Immature natural killer cell (primary cell): ENCODE measurements at places on chromosomes 13 and 19. TPM values are rescaled to one million over a fixed set of nuclear protein-coding genes. Genes with fewer than 3 reads are reported as not detected.
A peak's percentile ranks its signal among the peaks of the same experiment; 100 is the strongest.

The ZNF850 gene
- polyA plus RNA-seq: 0.22 TPM

The IL11 gene
- not detected for polyA plus RNA-seq

The OSCAR gene
- polyA plus RNA-seq: not detected

The KLF5 gene
- 0.09 TPM for polyA plus RNA-seq

The SACS gene
- 0.42 TPM for polyA plus RNA-seq

The WDR87 gene
- polyA plus RNA-seq: not detected

The EEF1AKMT1 gene
- polyA plus RNA-seq: 8.1 TPM

DNA sequence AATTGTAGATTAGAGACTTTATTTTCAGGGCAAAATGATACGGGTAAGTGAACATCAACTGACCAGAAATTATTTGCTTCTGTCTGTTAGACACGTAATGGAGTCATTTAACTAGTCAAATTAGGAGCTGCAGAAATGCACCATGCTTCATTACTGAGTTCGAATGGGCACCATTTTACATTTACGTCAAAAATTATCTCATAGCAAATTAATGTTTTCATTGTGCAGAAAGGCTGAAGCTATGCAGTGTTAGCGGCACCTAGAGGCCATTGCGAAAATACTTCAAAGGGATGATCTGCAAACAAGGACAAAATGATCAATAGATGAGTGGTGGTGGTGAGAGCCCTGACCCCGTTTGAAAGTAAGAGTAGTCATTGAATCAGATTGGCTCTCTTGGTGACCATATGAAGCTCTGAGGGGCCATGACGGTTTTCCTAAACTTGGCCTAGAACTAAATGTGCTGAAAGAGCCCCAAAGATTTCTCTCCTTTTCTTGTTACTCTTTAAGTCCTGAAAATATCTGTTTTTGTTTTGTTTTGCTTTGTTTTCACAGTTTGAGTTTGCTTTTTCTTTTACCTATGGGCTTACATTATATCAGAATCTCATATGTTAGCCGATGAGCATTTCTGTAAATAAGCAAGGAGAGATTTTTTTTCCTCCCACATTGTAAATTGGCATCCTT is 277.9 kb downstream of the ZNF536 start:
- peak; percentile 2 for DNase-seq
- peaks cover 16% of the 10 kb centered on the region for H3K27me3 ChIP-seq
- no peak overlapping the region for H3K4me3 ChIP-seq
- no peaks in the 10 kb centered on the region for H3K4me1 ChIP-seq
- no peak overlapping the region for H3K27ac ChIP-seq

DNA sequence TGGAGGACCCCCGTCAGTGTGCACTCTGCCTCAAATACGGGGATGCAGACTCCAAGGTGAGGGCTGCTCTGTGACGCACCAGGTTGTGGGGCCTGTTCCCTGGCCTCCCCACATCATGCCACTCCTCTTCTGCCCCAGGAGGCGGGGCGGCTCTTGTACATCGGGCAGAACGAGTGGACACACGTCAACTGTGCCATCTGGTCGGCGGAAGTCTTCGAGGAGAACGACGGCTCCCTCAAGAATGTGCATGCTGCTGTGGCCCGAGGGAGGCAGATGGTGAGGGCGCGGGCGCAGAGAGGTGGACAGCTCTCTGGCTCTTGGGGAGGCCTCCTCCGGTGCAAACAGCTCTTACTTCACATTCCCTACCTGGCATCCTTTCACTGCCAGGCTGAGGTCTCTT is 11.2 kb downstream of the KMT2B start:
- H3K36me3 ChIP-seq: peaks cover 33% of the 10 kb centered on the region
- no peaks in the 10 kb centered on the region for H3K27me3 ChIP-seq
- H3K4me3 ChIP-seq: no peak overlapping the region
- DNase-seq: no peak
- H3K4me1 ChIP-seq: no peaks in the 10 kb centered on the region

- DNase-seq: peak; percentile 6
- peaks cover 6% of the 10 kb centered on the region for H3K27me3 ChIP-seq
Observed at GRCh38 chr19:41646589-41647204, 19.8 kb upstream of the CEACAM4 start.

DNA sequence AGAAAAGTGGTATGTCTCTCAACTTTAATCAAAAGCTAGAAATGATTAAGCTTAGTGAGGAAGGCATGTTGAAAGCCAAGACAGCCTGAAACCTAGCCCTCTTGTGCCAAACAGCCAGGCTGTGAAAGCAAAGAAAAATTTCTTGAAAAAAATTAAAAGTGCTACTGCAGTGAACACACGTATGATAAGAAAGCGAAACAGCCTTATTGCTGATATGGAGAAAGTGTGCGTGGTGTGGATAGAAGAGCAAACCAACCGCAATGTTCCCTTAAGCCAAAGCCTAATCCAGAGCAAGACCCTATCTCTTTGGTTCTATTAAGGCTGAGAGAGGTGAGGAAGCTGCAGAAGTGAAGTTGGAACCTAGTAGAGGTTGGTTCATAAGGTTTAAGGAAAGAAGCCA is 96.4 kb downstream of the ZDHHC20 start:
- no peak overlapping the region for H3K4me3 ChIP-seq
- peaks cover 6% of the 10 kb centered on the region for H3K27me3 ChIP-seq
- H3K4me1 ChIP-seq: peaks cover 43% of the 10 kb centered on the region
- H3K36me3 ChIP-seq: peaks cover 5% of the 10 kb centered on the region
- H3K27ac ChIP-seq: no peak overlapping the region

- H3K4me1 ChIP-seq: no peaks in the 10 kb centered on the region
- no peak for DNase-seq
- H3K36me3 ChIP-seq: no peaks in the 10 kb centered on the region
- H3K27me3 ChIP-seq: no peaks in the 10 kb centered on the region
Observed at GRCh38 chr13:91948736-91949135, 550.3 kb downstream of the GPC5 start.

DNA sequence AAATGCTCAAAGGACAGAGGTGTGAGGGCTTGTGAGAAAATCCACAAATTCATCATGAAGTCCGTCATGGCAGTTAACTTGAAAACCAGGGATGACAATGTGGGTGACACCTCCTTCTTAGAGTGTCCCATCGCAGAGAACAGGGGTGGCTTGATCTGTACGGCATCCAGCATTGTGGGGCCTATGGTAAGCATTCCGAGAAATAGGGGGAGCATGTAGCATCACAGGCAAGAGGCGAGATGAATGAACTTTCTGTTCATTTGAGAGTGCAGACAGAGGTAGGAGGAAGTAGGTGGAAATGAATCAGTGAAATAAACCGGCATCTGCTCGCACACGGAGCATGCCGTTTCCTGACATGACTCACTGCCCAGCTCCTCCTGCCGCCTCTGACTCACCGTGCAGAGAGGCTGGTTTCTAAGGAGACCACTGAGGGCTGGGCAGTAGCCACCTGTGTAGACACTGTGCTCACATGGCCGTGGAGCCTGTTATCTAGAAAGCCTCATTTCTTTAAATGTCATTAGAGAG is 339.0 kb downstream of the RFC3 start:
- no peak for DNase-seq
- H3K36me3 ChIP-seq: peaks cover 5% of the 10 kb centered on the region
- H3K4me3 ChIP-seq: no peak overlapping the region

DNA sequence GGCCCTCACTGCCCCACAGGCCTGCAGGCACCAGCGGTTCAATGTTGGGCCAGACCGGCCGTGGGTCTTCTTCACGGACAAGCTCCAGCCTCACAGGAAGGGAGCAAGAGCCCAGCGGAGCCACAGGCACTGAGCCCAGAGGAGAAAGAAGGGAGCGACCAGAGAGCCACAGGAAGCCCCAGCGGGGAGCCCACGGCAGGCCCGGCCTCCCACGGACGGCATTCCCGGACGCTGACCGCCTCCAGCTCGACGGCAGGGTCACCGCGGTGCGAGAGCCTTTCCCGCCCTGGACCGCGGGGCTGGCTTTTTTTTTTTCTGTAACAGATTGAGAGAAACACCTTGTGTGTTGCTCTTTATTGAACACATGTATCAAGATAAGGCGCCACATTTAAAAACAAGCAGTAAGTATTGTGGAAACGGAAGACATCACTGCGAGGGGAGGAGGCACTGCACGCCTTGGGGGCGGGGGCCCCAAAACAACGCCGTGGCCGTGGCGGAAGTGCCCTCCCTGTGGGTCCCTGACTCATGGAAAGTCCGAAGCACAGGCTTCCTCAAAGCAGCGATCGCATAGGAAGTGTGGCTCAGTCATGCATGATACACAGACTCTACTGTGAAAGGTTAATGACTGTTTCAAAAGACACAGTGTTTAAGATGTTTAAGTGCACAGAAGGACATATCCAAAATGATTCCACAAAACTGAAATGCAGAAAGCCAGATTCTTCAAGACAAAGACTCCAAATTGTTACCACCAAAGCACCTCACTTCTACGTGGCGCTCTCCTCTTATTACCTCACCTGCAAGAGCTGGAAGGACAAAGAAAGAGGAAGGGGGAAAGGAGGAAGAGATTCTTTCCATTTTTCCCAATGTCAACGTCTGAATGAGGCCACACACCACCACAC is 3.5 kb downstream of the RASA3 start:
- H3K27me3 ChIP-seq: peaks cover 49% of the 10 kb centered on the region
- peak overlapping the region; percentile 99 for H3K4me3 ChIP-seq
- peaks cover 18% of the 10 kb centered on the region for H3K36me3 ChIP-seq
- H3K4me1 ChIP-seq: peaks cover 79% of the 10 kb centered on the region
- peak; percentile 90 for DNase-seq

DNA sequence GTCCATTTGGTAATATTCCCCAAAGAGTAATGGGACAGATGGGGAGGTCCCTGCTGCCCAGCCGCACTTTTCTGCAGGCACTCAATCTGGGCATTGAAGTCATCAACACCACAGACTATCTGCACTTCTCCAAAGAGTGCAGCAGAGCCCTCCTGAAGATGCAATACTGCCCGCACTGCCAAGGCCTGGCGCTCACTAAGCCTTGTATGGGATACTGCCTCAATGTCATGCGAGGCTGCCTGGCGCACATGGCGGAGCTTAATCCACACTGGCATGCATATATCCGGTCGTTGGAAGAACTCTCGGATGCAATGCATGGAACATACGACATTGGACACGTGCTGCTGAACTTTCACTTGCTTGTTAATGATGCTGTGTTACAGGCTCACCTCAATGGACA is 295.0 kb downstream of the GPC5 start:
- no peak for DNase-seq
- H3K4me3 ChIP-seq: no peak overlapping the region
- H3K4me1 ChIP-seq: no peaks in the 10 kb centered on the region
- no peak overlapping the region for H3K27ac ChIP-seq
- H3K27me3 ChIP-seq: no peaks in the 10 kb centered on the region

- no peaks in the 10 kb centered on the region for H3K36me3 ChIP-seq
- peaks cover 11% of the 10 kb centered on the region for H3K27me3 ChIP-seq
- H3K27ac ChIP-seq: no peak overlapping the region
- DNase-seq: no peak
Observed at GRCh38 chr13:26558074-26558805, 757 bp downstream of the WASF3 start.

DNA sequence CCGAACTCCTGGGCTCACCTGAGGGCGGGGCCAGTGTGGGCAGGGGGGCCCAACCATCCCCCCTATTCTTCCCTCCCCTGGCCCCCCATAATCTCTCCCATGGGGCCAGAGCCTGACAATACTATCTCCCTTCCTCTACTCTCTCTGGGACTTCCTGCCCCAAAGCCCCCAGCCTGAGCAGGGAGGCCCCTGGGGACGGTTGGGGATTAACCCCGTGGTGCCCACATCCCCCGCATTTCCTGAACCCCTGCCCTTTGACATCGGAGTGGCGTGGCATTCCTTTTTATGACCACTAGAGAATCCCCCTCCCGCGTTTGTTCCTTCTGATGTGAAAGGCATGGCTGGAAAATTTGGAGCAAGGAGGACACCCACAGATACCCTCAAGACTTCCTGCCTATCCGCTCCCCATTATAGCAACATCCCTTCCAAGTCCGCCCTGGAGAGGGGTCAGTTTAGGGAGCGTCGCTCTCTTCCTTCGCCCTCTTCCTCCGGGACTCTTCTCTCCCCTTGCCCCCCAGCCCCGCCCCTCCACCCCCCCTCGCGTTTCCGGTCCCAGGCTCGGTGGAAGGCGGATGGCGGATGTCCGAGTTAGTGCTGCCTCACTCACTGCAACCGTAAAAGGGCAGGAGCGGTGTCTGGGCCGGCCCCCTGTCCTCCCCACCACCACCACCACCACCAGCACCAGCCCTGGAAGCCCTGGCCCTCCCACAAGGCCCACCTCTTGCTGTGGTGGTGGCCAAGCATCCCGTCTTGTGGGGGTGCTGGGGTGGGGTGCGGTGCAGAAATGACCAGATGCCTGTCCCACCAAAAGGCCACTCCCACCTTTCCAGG is 1.8 kb downstream of the VASP start:
- H3K4me3 ChIP-seq: peak overlapping the region; percentile 97
- peaks cover 8% of the 10 kb centered on the region for H3K27me3 ChIP-seq
